ENCODE measurements at places on chromosomes 6 and 20. TPM values are rescaled to one million over a fixed set of nuclear protein-coding genes. Genes with fewer than 3 reads are reported as not detected.
A peak's percentile ranks its signal among the peaks of the same experiment; 100 is the strongest.

DNA sequence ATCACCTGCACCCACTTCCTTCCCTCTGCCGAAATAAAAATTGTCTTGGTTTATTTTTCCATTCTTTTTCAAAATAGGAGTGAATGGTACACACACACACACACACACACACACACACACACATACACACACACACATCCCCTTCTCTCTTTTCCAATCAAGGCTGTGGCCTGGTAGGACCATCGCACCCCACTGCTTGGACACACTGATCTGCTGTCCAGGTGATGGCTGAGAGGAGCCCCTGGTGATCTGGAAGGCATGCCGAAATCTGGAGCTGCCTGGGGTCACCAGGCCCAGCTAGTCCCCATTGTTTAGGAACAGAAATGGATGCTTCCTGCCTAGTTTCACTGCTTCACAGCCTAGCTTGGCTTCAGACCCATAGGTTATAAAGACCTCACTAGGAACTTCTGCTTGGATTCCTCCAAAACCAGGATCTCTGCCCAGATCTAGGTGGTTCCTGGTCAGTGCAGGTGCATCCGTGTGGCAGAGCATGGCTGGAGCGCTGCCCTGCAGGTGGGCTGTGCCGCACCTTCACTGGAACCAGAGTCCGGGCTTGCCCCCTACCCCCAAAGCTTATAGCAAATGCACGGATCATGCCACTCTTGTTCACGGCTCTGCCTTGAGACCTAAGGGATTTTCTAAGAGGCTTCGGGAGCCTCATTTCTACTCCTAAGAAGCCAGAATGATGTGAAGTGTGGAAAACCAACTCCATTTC is 42.9 kb upstream of the DACT2 start:
- no peak for DNase-seq

DNA sequence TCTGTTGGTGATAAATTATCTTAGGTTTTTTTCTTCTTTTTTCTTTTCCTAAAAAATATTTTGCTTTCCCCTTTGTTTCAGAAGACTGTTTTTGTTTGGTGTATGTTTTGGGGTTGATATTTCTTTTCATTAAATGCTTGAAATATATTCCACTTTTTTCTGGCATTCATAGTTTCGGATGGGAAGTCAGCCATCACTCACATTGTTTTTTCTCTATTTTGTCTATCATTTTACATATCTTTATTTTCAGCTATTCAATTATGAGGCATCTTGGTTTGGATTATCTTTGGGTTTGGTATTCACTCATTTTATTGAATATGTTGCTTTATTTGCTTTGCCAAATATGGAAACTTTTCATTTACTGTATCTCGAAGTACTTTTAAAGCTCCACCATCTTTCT is 600.5 kb upstream of the EYS start:
- no peak for DNase-seq

- peak; percentile 30 for DNase-seq
Measured at GRCh38 chr6:32415521-32416019, 8.6 kb upstream of the BTNL2 start.

DNA sequence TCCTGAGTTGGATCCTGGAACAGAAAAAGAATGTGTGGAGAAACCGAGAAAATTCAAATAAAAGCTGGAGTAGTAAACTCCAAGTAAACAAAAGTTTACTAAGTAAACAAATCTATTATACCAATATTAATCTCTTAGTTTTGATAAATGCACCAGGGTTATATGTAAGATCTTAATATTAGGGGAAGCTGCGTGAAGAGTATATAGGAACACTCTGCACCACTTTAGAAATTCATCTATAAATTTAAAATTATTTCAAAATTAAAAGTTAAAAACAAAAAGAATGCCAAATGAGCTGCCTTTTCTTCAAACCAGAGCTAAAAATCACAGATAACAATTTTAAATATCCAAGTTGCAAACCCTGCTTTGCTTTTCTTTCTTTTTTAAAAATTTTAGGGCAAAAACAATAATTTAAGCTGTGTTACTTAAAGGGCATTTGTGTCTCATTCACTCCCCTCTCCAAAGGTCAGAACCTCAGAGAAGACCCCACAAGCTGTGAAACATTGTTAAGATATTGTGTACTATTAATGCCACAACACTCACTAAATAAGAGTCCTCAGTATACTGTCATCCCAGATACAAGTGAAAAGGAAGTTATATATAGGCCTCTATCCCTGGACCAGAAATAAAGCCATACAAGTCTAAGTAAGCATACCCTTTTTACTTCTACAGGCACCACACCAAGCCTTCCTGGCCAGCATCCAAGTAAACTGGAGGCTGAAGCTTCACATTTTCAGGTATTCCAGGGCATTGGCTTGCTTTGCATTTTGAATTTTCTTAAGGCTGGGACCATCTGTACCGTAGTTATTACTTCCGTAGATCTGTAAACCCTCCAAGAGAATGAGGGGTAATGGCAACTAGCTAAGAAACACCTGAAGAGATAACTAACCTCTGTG is 7.0 kb downstream of the DNAAF9 start:
- DNase-seq = no peak

DNA sequence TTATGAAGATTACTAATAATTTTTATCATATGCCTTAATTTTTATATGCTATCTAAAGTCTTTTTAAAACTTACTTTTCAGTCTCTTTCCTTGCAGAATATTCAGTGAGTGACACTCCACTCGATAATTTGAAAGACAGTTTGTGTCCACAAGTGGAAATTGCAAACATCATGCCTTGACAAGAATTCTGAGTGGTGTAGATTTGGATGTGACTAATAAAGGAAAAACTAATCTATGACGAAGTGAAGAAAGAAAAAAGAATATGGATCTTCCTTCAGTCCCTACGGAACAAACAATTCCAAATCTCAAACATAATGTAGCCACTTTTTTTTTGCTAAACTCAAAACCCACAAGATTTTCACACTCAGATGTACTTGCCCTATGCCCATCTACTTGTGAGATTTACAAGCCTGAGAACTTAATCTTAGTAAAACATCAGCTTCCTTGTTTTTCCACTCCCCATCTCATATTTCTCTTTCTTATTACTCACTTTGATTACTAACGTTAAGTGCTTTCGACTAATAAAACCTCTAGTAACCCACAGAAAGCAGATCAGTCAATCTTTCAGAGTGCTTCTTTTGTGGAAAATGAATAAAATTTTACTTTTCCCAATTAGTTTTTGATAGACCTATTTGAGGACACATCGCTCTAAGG is 1155.8 kb downstream of the GRIK2 start:
- no peak for DNase-seq

DNA sequence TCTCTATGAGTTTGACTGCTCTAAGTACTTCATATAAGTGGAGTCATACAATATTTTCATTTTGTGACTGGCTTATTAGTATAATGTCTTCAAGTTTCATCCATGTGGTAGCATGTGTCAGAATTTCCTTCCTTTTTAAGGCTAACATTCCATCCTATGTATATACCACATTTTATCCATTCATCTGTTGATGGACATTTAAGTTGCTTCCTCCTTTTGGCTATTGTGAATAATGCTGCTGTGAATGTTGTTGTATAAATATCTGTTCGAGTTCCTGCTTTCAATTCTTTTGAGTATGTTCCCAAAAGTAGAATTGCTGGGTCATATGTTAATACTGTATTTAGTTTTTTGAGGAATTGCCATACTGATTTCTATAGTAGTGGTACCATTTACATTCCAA is 79.5 kb downstream of the PTPRA start:
- DNase-seq = no peak

DNA sequence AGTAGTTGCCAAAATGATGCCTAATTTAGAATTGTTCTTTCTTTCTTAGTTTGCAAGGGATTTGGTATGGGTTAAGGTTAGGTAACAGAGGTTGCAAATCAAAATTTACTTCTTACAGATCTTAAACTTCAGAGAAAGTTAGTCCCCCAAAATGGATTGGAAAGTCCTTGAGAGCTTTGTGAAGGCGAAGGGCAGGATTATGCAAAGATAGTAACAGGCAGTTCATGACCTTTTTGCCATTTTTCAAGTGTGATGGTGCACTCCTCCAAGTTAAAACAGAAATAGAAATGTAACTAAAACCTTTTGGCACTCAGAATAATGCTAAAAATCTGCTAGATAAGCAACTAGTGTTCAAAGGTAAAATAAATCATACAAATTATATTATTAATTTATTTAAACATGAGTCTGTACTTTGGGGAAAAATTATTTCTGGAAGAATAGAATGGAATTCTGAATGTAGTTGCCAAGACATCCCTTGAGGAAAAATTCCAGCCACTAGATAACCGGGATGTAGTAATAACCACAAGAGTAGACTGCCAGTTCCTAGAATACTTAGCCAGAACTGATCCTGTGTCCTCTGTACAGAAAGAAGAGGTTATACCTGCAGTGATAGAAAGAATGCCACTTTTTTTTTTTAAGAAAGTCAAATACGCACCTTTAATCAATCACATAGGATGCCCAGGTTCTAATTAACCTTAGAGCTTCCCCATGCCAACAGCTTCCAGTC is 31.8 kb upstream of the DAAM2 start:
- no peak for DNase-seq

DNA sequence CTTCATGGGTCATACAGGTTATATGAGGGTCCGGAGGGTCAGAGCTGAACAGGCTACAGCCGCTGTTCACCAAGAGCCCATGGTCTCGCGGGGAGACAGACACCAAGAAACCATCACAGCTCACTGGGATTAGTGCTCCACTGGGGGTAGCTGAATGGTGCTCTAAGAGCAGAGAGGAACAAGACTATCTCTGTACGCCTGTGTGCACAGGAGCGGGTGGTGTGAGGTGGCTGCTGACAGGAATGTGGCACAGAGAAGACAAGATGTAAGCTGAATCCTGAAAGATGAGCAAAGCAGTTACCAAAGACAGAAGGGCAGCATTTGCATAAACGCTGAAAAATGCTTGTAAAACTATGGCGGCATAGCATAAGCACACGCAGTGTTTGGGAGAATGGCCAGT is 139.1 kb downstream of the GMPR start:
- DNase-seq = no peak

GRCh38 chr6:89443658-89444057 is 10.7 kb downstream of the ANKRD6 start:
- no peak for DNase-seq

DNA sequence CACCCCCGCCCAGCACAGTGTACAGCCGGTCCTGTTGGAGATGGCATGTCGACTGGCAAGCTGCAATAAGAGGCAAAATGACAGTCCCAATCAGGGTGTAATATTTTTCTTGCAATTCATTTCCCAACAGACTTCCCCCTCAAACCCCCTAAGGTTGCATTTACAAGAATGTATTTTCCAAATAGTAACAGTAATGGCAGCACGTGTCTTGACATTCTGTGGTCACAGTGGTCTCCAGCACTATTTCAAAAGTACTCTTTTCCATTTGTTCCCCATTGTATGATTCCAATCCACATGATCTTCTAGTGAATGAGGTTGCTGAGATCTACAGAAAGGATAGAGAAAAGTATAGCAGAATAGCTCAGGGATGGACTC is 97.8 kb upstream of the CARMIL1 start:
- no peak for DNase-seq

DNA sequence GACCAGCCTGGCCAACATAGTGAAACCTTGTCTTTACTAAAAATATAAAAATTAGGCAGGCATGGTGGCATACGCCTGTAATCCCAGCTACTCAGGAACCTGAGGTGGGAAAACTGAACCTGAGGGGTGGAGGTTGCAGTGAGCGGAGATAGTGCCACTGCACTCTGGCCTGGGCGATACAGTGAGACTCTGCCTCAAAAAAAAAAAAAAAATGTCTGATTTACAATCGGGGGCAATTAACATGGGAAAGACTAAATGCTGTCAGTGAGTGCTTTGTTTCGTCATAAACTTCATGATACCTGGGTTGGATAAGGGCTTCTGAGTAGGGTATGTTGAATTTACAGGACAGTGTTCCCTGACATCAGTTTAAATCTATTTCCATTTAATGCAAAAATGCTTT is 8.0 kb upstream of the SH3BGRL2 start:
- no peak for DNase-seq

DNA sequence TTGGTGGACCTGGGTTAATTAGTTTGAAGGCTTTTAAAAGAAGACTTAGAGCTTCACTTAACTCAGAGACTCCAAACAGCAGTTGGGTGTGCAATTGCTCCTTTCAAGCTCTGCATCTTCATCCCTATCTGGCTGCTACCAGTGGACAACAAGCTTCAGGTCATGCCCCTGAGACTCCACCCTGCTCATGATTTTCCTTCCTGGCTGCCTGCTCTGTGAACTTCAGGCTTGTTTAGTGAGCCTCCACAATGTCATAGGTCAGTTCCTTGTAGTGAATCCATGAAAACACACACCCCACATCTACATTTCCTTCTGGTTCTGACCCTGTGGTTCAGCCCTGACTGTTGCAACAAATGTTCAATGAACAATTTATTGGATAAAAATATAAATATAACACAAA is 61.1 kb upstream of the MARCKS start:
- no peak for DNase-seq

GRCh38 chr20:9119776-9120175 is 50.9 kb downstream of the PLCB4 start:
- no peak for DNase-seq

GRCh38 chr20:10595985-10596384 is 77.8 kb downstream of the JAG1 start:
- DNase-seq = no peak

DNA sequence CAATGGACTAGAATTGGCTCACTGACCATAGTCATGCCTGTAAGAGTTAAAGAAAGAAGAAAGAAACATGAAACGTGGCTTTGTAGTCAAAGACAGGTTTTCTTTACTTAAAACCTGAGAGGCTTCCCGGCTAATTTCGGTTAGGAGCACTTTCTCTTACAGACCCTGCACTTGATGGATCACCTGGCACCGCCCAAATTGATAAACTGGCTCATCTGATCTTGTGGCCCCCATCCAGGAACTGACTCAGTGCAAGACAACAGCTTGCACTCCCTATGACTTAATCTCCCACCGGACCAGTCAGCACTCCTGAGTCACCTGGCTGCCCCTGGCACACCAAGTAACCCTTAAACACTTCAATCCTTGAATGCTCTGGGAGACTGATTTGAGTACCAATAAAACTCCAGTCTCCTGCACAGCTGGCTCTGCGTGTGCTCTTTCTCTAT is 12.3 kb downstream of the TMEM14B start:
- no peak for DNase-seq

- DNase-seq = no peak
Measured at GRCh38 chr6:4957521-4958231, 46.2 kb downstream of the RPP40 start.

The FERMT1 gene
- 1.4 TPM for total RNA-seq

The NRSN1 gene
- total RNA-seq = 27.9 TPM

The BACH2 gene
- total RNA-seq = 65.4 TPM

The RSPH4A gene
- 2.7 TPM for total RNA-seq

The MUC21 gene
- not detected for total RNA-seq

The HEY2 gene
- total RNA-seq = 0.62 TPM

The SOBP gene
- 56.9 TPM for total RNA-seq

The HTR1E gene
- 0.16 TPM for total RNA-seq

The CTAGE9 gene
- not detected for total RNA-seq

All from occipital lobe (tissue), 3 donors.